Activated CD8-positive, alpha-beta memory T cell treated with anti-CD3 and anti-CD28 coated beads for 4 hours (primary cell): ENCODE measurements at places on chromosomes 2 and 18.

DNA sequence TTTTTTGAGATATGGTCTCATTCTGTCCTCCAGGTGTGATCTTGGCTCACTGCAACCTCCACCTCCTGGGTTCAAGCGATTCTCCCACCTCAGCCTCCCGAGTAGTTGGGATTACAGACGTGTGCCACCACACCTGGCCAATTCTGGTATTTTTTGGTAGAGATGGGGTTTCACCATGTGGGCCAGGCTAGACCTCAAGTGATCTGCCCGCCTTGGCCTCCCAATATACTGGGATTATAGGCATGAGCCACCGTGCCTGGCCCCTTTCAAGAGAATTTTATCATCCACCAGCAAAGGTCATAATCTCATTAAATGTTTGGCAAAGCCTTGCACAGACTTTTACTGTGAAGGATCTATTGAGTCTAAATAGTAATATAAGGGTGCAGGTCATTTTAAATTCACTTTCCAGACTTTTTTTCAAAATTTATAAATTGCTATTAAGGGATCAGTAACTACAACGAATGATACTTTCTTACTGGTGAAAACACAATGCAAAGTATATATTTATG lies 2.5 kb downstream of the HADHA start:
- DNase-seq: no peak

DNA sequence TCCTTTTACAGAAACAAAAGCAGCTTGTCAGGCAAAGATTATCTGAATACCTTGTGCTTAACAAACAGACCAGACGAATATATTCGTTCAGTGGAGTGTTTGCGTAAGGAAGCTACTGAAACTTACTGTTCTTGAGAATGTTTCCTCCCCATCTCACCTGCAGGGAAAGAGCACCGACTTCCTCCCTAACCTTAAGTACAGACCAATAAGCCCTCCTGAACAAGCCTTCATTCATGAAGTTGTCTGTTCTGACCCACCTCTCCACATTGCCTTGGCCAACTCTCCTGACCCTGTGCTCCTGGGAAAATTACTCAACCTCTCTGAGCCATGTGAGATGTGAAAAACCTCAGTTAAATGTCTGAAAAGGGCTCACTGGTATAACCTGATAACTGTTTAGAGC lies 35.2 kb downstream of the STK39 start:
- DNase-seq: no peak

DNA sequence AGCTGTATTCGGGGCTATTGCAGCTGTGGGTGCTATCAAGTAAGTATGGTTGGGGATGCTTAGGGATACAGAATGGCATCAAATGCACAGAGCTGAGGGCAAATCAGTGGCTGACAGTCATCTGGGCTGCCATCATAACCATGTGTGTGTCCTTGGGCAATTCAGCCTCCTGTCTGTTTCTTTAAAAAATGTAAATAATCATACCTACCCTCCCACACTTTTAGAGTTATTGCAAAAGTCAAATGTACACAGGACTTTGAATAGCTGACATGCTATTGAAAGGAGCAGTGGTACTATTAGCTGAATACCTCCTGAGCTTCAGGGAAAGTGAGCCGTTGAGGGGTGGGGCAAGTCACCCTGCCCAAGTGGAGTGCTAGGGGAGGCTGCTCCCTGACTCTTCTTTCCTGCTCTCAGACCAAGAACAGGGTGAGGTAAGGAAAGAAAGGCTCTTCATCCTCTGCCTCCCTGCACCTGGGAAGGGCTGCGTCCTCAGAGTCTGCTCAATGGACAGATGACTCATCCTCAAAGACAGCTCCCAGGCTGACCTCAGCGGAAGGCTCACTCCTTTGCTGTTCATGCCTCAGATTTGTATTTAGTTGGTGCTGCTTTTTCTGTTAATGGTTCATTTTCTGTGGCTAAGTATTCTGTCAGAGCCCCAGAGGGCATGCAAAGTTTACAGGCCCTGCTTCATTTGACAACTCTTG lies 54.9 kb upstream of the BZW1 start:
- DNase-seq: no peak

DNA sequence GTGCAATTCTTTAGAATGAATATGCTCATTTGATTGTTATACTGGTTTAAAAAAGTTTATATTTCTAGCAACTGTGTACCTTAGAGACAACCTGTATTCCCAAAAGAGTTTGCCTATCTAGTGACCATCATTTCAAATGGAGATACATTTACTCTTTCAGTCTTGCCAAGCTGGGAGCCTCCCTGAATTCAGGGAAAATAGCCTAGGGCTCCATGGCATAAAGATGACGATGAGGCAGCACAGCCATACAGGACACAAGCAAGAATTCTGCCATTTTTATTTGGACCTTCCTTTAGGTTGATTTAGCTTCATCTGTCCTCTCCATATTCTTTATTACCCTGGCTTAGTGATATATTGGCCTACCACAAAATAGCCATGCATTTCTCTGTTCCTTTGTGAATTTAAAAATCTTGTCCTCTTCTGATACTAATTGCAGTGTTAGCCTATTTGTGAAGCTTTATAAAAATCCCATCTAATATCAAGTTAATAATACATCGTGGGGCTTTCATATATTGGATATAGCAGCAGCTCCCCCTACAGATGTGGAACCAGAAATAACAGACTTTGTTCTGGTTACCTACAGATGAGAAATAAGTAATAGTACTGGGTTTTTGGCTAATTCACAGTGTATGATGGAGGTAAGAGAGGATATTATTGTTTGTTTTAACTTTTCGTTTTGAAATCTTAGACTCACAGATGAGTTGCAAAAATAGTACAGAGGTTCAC lies 1661.9 kb upstream of the PIK3C3 start:
- no peak for DNase-seq

GRCh38 chr2:70767079-70767698 lies 811 bp downstream of the ADD2 start:
- DNase-seq: no peak

DNA sequence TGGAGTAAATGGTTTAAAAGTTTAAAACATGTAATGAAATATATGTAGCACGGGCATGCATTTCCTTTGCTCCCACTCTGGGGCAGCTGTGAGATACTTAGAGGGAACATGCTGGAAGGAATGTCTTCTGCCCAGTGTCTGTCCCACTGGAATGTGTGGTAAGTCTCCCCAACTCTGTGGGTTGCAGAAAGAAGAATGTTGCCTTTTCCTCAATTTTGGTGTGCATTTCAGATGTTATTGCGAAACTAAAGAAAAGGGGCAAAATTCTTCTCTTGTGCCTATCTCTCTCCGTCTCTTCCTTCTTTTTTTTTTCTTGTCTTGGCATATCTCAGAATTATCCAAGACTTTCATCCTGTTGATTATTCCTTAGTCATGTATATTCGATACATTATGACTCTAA lies 201.1 kb downstream of the SH3RF3 start:
- DNase-seq: no peak

DNA sequence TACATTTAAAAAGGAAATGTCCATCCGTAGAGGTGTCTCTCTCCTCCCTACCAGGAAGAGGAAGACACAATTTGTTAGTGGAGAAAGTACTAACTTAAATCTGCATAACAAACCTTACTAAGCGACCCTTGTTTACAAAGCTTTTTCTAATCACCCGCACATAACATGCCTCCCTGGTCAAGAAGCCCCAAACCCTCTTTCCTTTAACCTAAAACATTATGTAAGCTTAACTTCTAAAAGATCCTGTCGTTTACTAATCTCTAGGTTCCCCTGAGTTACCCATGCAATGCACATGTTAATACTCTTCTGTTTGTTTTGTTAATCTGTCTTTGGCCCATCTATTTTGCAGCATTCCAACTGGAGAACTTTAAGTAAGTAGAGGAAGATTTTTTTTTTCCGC lies 630.3 kb upstream of the NRXN1 start:
- DNase-seq: no peak

DNA sequence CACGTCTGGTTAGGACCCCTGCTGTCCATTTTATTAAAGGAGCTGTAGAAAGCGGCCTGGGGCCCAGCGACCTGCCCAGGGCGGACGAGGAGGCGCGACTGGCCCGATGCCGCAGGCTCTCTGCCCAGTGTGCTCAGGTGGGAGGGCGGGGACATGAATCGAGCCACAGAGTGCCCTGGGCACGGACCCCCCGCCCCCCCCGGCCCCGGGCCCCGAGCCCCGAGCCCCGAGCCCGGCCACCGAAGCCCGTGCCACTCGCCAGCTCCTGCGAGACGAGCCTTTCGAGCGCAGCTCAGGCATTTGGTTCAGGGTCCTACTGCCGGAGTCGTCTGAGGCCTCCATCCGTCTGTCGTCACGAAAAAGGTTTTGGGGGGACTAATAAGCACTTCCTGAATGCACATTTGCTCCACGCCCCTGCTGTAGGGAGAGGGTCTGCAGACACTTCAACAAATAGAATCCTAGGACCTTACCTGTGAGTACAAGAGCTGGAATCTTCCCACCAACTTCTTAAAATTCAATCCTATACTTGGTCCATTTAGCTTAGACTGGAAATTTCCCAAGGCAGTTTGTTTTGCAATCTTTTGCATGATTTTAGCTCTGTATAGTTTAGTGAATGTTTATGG lies 602 bp upstream of the ADAM17 start:
- no peak for DNase-seq

GRCh38 chr2:122704109-122704563 lies 948.7 kb downstream of the TSN start:
- DNase-seq: no peak

DNA sequence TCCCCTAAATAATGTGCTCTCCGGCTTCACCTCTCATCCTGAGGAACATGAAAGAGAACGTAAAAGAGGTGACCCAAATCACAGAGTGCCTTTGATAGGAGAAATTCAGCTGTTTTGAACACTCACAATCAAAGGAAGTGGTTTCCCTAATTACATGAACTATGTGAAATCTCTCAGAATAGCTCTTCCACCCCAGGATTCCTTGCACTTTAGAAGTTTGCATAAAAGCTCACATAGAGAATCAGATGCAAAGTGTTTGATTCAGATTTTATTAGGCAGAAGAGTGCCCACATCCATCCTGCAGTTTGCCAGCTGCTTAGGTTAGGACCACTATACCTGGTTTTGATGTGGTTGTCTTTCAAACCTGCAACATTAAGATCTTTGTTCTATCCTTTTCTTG lies 61.0 kb downstream of the MAP3K20 start:
- DNase-seq: no peak

DNA sequence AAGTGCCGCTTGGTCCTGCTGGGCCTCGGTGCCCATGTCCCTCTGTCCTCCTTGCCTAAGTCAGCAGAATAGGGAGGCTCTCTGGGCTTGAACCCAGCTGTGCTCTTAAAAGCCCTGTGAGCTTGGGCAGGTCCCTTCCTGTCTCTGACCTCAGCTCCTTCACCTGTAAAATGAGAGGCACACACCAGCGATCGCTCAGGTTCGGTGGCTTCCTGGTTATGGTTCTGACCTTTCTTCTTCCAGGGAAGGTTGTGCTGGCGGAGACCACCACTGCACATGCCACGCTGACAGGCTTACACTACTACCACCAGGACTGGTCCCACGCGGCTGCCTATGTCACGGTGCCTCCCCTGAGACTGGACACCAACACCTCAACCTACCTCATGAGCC lies 36.1 kb upstream of the MAPRE3 start:
- no peak for DNase-seq

GRCh38 chr2:79697200-79697599 lies 184.3 kb downstream of the CTNNA2 start:
- no peak for DNase-seq

GRCh38 chr2:146246736-146247523 lies 1597.9 kb upstream of the ACVR2A start:
- DNase-seq: no peak

GRCh38 chr2:216519154-216519762 lies 20.6 kb downstream of the RPL37A start:
- DNase-seq: no peak
